ENCODE measurements at places on chromosomes 2 and 18. TPM values are rescaled to one million over a fixed set of nuclear protein-coding genes. Genes with fewer than 3 reads are reported as not detected.
A peak's percentile ranks its signal among the peaks of the same experiment; 100 is the strongest.

Gene ATP6V1C2
- total RNA-seq, result 0.57 TPM

Gene KLHL41
- 5.2 TPM for total RNA-seq

DNA sequence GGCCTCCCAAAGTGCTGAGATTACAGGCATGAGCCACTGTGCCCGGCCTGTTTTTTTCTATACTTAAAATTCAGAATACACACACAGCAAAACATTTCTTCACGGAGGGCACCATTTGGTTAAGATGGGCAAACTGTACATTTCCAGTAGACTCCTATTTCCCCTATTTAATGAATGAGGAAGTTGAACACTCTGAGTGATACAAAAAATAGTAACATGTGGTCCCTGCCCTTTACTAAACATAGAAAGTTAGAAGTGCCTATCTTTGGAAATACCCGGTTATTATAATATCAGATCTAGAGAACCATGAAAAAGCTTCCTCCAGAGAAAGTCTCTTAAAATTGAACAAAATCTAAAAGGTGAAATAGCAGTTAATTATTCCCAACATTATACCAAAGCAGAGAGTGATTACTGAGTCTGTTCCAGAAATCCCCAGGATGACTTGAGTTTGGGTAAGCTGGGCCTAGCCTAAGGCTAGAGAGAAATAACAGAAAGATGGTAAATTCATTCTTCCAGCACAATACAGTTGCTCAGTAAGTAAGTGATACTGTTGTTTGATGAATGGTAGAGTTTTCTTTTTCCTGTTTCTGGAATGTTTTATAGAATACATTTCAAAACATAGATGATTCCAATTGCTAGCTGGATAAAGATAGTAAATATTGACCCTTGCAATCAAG is 23.3 kb upstream of the RMC1 start:
- H3K4me1 ChIP-seq, result no peaks in the 10 kb centered on the region
- no peak overlapping the region for H3K27ac ChIP-seq
- H3K4me3 ChIP-seq, result no peak overlapping the region
- DNase-seq, result no peak

- H3K4me3 ChIP-seq, result no peak overlapping the region
- H3K27me3 ChIP-seq, result no peaks in the 10 kb centered on the region
- no peaks in the 10 kb centered on the region for H3K36me3 ChIP-seq
- H3K27ac ChIP-seq, result peak overlapping the region; percentile 72
- peak; percentile 54 for DNase-seq
- peaks cover 20% of the 10 kb centered on the region for H3K4me1 ChIP-seq
Measured at GRCh38 chr18:51151568-51152511, 45.6 kb downstream of the MEX3C start.

Gene TCF4
- 36.6 TPM for total RNA-seq

Measured in thymus (tissue), 14 donors.